CD4-positive, alpha-beta T cell (primary cell): ENCODE measurements at places on chromosomes 1 and 21. TPM values are rescaled to one million over a fixed set of nuclear protein-coding genes. Genes with fewer than 3 reads are reported as not detected.

Gene RSBN1
- 44.6 TPM for total RNA-seq

Gene EPB41
- total RNA-seq = 138 TPM

Gene UBL4B
- total RNA-seq = not detected

Gene CMPK1
- total RNA-seq = 112 TPM

Gene CYP4Z1
- total RNA-seq = not detected

Gene SLC26A9
- total RNA-seq = not detected

Gene AIDA
- total RNA-seq = 25.1 TPM

Gene PTPN7
- 144 TPM for total RNA-seq

Gene OR2L8
- total RNA-seq = 0.55 TPM

Gene ATF6
- 16.2 TPM for total RNA-seq

Gene ELAVL4
- not detected for total RNA-seq

Gene KCNQ4
- 0.25 TPM for total RNA-seq

Gene TFF3
- not detected for total RNA-seq

Gene GPR3
- 0.14 TPM for total RNA-seq

Gene OR2T2
- total RNA-seq = not detected

Gene E2F2
- 0.50 TPM for total RNA-seq

Gene KCNE2
- total RNA-seq = not detected

Gene GPATCH3
- 32.4 TPM for total RNA-seq

Gene C1orf87
- total RNA-seq = not detected

Gene GCSAML
- total RNA-seq = not detected

Gene WDR26
- 176 TPM for total RNA-seq

Gene TRIM58
- total RNA-seq = 0.20 TPM
